Central memory CD4-positive, alpha-beta T cell (primary cell): ENCODE measurements at places on chromosomes 5 and 9.

GRCh38 chr5:32076699-32077695 lies 97.1 kb downstream of the GOLPH3 start:
- peak; percentile 17 for DNase-seq

GRCh38 chr5:61330341-61330844 lies 1.7 kb upstream of the ZSWIM6 start:
- peak; percentile 45 for DNase-seq

- no peak for DNase-seq
Measured at GRCh38 chr5:108101130-108101529, 280.8 kb downstream of the FBXL17 start.

- no peak for DNase-seq
Measured at GRCh38 chr5:140020601-140021177, 22.4 kb downstream of the NRG2 start.

GRCh38 chr5:35371951-35372426 lies 141.7 kb upstream of the PRLR start:
- DNase-seq = no peak

DNA sequence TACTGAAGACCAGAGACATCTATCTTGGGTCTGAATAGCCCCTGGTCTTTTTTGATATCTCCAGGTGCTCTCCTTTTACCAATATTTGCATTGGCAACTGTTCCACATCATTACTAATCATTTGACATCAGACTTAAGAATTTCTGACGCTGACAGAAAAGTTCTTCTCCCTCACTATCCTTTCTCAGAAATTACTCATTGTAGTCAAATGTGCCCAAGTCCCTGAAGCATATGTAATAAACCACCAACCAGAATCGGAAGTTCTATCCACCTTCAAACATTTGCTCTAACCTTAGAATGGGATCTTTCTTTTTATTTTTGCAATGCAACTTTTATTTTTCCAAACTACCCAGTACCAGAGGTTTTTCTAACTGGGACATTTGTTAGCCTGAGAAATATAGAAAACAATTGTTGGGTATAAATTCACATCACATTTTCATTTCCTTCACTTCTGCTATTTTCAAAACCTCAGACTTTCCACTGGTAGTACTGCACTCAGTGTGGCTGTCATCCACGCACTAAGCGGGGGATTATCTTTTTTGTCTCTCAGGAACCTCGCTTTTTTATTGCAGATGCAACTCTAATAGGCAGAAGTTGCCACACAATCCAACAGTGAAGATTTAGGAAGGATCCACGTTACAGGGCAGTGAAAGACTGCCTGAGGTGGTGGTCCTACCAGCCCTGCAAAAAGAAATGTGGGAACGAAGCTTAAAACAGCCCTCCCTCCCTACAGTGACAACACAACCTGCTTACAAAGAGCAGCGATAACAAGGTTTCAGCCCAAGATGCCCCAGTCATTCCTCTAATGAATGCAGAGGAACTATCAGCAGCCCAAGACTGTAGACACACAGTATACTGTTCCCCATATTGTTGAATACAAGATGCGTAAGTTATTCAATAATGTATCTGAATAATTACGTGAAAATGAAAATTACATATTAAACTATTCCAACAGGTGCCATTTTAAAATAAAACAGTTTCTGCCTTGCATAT lies 201.2 kb downstream of the EBF1 start:
- DNase-seq = no peak

DNA sequence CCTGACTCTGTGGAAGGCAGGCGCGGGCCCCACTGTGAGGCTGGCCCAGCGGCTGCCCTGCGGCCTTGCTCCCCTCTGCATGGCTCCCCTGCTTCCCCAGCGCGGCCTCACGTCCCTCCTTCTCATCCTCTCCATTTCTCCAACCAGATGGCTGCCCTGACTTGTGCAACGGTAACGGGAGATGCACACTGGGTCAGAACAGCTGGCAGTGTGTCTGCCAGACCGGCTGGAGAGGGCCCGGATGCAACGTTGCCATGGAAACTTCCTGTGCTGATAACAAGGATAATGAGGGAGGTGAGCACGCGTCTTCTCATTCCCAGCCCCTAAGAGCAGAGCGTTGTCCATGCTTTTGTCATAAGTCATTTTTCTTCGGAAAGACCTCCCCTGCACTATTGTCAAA lies 129.0 kb upstream of the WWC1 start:
- no peak for DNase-seq

- peak; percentile 16 for DNase-seq
Measured at GRCh38 chr5:71533615-71534014, 53.5 kb upstream of the MCCC2 start.

DNA sequence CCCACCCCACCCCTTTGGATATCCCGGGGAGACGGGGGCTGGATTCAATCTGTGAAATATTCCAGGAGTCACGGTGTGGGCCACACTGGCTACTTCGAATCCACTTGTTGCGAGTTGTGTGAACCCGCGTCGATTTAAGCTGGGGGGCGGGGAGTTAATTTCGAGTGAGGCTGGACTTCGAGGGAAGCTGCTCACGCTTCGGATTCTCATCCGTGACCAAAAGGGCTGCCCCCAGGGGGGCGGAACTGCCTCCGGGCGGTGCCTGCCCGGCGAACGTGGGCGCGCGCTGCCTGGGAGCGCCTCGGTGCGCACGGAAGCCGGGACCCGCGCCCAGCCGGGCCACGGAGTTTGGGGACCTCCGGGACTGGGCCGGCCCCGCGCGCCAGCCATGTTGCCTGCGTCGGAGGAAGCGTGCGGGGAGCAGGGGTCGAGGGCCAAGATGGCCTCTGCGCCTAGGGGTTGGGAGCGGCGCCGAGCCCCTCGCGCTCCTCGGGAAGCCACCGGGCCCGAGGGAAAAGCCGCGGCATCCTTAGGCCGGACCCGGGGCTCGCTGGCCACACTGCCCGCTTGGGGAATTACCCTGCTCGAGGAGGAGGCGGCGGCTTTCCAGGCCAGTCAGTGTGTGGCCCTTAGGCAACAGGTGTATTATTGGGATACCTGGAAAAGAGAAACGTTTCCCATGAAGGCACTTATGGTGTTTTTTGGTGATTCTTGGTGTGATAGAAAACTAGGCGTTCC lies 975 bp downstream of the OCLN start:
- DNase-seq = no peak

GRCh38 chr9:93028448-93029006 lies 30.0 kb upstream of the SUSD3 start:
- peak; percentile 90 for DNase-seq

DNA sequence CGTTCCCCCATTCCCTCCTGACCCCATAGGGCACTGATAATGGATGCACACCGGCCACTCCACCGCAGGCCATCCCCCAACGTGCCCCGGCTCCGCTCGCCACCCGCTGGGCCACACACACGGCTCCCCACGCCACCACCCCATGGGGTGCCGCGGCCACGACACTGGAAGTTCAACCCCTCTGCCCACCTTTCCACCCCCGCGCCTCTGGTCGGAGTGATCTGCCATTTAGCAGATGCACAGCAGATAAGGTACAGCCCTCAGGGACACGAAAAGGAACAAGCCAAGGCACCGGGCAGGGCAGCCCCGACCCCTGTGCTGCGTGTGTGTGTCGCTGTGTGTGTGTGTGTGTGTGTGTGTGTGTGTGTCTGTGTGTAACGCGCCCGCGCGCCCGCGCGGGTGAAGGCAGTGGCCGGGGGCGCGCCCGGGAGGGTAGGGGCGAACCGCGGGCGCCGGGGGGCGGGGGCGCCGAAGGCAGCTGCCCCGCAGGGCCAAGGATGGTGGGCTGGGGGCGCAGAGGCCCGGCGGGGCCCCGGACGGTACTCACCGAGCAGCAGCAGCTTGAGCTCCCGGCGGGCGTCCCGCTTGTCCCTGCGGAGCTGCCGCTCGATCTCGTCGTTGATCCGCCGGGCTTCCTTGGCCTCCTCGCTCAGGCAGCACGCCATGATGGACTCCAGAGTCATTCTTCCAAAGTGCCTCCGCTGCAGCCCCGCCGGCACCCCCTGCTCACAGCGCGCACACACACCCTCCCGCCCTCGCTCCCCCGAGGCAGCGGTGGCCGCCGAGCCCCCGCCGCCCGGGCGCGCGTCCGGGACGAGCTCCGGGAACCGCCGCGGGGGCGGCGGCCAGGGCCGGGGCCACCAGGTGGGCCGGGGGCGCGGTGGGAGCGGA lies 813 bp downstream of the GNAQ start:
- DNase-seq = peak; percentile 50

DNA sequence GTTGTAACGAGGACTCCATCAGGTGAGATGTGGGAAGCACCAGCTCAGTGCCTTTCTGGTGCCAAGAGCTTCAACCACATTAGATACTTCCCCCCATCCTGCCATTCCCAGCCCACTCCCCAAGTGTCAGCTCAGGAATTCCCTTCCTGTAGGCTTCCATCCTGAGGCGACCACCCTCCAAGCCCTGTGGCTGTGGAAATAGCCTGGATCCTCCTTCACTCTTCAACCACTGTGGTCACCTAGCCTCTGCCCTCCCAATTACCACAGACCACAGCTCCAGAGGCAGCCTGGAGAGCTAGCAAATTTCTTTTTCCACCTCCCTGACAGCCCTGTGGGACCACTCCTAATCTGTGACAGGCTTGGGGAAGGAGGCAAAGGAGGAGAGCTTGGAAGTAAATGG lies 219.8 kb upstream of the MAP3K1 start:
- no peak for DNase-seq

DNA sequence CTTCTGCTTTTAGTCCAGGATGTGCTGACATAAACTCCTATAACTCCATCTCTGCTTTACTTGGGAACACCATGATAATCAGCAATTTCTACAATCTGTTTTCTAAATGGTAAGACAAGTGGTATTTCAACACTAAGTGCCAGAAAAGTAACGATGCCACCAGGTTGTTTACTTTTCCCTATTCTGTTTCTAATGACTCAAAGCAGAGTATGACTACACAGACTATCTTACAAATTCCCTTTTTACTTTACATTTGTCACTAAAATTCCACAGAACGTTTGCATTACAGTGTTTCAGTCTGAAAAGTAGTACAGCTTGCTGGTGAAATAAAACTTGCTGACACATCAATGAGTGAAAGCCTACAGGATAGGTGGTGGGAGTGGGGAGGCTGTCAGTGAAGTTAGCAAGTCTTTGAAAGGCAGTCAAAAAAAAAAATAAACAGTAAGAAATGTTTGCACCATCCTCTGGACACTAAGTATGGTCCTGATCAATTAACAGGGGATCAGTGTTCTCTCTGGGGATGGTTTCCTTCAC lies 186.5 kb downstream of the LURAP1L start:
- no peak for DNase-seq

GRCh38 chr5:124908581-124909451 lies 162.4 kb upstream of the ZNF608 start:
- no peak for DNase-seq

- DNase-seq = no peak
Measured at GRCh38 chr5:38433160-38433861, 123.1 kb downstream of the LIFR start.

DNA sequence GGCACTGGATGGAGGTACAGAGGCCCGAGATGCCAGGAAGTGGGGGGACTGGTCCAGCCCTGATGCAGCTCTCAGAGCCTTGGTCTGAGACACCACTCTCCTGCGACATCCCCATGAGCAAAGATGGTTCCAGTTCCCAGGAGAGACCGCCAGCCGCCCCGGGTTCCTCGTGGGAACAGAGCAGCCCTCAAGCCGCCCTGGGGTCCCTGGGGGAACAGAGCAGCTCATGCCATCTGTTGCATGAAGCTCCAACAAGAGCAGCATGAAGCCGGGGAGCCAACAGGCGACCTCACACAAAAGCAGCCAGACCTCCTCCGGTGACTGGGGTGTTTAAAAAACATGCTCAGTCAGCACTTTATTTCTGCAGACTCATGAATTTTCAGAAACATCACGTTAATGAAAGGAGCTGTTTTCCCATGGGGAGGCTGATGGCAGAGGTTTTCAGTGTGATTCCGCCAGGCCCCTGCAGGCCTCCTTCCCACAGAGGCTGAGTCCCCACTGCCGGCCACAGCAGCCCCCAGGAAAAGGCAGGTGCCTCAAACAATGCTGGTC lies 6.2 kb downstream of the SLC6A18 start:
- DNase-seq = no peak

DNA sequence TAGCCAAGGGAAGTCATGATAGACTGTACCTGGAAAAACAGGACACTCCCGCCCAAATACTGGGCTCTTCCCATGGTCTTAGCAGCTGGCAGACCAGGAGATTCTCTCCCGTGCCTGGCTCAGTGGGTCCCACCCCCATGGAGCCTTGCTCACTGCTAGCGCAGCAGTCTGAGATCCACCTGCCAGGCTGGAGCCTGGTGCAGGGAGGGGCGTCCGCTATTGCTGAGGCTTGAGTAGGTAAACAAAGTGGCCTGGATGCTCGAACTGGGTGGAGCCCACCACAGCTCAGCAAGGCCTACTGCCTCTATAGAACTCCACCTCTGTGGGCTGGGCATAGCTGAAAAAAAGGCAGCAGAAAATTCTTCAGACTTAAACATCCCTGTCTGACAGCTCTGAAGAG lies 10.1 kb upstream of the THG1L start:
- DNase-seq = no peak

DNA sequence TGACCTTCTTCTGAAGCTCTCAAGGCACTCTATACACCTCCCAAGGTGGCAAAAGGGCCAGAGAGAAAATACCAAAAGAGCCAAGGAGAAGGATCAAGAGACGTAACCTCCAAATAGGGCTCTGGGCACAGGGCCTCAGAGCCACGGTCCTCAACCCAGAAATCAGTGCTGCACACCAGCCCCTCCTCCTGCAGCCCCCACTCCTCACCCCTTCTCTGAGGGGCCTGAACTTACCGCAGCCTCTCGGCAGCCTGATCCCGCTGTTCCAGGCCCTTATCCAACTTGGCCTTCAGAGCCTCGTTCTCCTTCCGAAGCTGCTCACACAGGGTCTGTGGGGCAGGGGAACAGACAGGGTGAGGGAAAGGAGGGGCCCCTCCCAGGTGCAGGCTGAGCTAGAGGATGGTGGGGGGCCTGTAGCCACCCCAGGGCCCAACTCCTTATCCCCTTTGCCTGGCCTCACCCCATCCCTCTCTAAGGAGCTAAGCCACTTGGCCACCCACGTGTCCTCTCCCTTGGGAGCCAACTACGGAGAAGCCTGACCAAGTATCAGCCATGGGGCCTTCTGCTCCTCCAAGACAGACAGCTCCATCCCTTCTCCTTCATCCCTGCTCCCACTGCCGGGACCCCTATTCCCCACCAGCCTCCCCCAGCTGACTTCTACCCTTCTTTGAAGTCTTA lies 28.8 kb downstream of the TNIP1 start:
- DNase-seq = no peak

DNA sequence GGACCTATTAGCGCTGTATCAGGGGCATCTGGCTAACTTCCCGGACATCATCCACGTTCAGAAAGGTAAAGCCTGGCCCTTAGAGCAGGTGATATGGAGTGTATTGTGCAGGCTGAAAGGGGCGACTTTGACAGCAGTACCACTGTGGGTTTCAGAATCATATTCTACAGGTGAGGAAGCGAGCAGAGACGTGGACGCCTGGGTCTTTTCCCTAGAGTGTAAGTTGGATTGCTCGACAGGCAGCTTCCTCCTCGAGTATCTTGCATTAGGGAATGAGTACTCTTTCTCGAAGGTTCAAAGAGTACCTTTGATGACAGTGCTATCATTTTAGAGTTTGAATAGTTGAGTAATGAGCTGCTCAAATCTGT lies 1.9 kb downstream of the SNX18 start:
- no peak for DNase-seq

GRCh38 chr5:15938186-15938585 lies 241.4 kb downstream of the MARCHF11 start:
- DNase-seq = no peak
